ENCODE measurements at places on chromosomes 16 and 17.

GRCh38 chr16:35510701-35511100, 2051.3 kb downstream of the TP53TG3F start:
- H3K36me3 ChIP-seq: no peaks in the 10 kb centered on the region

DNA sequence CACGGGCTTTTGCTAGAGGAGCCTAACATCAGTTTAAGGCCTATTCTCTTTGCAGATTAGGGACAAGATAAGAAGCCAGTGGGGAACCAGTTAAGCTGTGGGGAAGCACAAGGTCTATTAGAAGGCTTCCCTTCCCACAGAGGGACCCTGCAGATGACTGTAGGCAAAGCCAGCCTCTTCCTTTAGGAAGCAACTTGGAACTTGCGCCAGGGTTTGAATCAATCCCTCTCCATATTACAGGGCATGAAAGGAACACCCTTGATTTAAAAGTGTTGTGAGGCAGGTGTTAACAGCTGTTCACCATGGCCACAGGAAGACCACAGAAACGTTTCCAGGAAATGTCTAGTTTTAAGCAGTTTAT, 77.3 kb downstream of the RPTOR start:
- H3K27me3 ChIP-seq: no peaks in the 10 kb centered on the region
- no peak overlapping the region for H3K27ac ChIP-seq
- no peaks in the 10 kb centered on the region for H3K4me1 ChIP-seq
- no peak overlapping the region for H3K4me3 ChIP-seq

- DNase-seq: no peak
- no peak overlapping the region for H3K27ac ChIP-seq
- no peaks in the 10 kb centered on the region for H3K27me3 ChIP-seq
- H3K4me3 ChIP-seq: no peak overlapping the region
- no peaks in the 10 kb centered on the region for H3K4me1 ChIP-seq
Observed at GRCh38 chr17:39804839-39805238, 59.3 kb downstream of the IKZF3 start.

GRCh38 chr16:13189250-13189649, 287.9 kb downstream of the SHISA9 start:
- H3K27ac ChIP-seq: no peak overlapping the region
- no peak for DNase-seq
- H3K4me3 ChIP-seq: no peak overlapping the region
- no peaks in the 10 kb centered on the region for H3K36me3 ChIP-seq

All from aorta (tissue), 5 donors.